Liver (tissue), 10 donors: ENCODE measurements at places on chromosomes 11 and 22. TPM values are rescaled to one million over a fixed set of nuclear protein-coding genes. Genes with fewer than 3 reads are reported as not detected.
A peak's percentile ranks its signal among the peaks of the same experiment; 100 is the strongest.

GRCh38 chr11:69472541-69473275, 8.8 kb upstream of the LINC01488 start:
- no peak for DNase-seq

- no peak for DNase-seq
These were observed 80.3 kb downstream of the ME3 start for GRCh38 chr11:86592047-86592591.

- no peak for DNase-seq
These were observed 14.6 kb downstream of the CELSR1 start for GRCh38 chr22:46522797-46523196.

CCDC116 gene
- 0.05 TPM for total RNA-seq

CALCA gene
- total RNA-seq = 14.3 TPM

GPHA2 gene
- total RNA-seq = not detected

DNA sequence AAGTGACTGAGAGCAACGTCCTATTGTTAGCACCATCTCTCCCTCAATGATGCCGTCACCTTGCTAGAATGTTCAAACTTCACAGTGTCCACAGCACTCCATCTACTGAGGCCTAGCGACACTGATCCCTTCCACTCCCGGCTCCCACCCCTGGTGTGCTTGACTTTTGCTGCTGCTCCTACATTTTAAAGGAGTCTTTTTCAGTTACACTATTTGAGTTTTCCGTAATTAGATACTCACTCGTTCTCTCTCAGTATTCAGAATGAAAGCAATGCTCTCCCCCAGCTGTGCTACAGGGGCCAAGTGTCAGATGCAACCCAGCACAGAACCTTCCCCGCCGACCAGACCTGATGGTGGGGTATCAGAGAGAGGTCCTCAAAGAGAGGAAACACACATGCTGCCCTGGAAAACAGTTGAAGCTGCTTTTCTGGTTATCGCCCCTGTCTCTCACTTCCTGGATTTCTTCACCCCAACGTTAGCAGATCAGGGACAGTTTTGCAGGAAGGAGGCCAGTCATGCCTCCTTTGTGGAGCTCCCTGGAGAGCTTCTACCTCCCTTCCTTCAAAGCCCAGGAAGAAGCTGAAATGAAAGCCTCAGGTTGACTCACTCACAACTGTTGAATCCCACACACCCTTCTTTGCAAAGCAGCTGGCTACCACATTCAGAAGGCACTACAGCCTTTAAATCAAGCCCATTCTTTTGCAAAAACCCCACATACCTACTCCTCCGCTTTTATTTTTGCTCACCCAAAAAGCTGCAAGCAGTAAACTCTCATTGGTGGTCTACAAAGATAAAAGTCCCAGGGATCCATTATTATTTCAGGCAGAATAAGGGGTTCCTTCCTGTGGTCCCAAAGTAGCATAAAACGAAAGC, 23.5 kb downstream of the LARGE1 start:
- no peak for DNase-seq

DNA sequence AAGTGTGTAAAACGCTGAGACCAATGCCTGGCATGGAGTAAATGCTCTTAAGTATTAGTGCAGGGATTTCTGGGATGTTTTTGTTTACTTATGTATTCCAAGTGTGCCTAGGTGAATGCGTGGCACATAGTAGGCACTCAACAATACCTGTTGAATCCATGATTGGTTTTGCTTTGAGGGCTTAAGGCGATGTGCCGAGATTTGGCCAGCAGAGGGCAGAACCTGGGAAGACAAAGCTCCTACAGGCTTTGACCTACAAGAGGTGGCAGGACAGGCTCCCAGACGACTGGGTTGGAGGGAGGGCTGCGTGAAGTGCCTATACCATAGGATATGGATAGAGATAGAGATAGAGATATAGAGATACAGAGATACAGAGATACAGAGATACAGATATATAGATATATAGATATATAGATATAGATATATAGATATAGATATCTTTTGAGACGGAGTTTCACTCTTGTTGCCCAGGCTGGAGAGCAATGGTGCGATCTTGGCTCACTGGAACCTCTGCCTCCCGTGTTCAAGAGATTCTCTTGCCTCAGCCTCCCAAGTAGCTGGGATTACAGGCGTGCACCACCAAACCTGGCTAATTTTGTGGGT, 13.9 kb downstream of the KCNE3 start:
- DNase-seq = peak; percentile 82

GRCh38 chr11:40129266-40129665, 1330.2 kb downstream of the LRRC4C start:
- no peak for DNase-seq

- no peak for DNase-seq
These were observed 590.3 kb upstream of the TENM4 start for GRCh38 chr11:80031014-80031600.

DNA sequence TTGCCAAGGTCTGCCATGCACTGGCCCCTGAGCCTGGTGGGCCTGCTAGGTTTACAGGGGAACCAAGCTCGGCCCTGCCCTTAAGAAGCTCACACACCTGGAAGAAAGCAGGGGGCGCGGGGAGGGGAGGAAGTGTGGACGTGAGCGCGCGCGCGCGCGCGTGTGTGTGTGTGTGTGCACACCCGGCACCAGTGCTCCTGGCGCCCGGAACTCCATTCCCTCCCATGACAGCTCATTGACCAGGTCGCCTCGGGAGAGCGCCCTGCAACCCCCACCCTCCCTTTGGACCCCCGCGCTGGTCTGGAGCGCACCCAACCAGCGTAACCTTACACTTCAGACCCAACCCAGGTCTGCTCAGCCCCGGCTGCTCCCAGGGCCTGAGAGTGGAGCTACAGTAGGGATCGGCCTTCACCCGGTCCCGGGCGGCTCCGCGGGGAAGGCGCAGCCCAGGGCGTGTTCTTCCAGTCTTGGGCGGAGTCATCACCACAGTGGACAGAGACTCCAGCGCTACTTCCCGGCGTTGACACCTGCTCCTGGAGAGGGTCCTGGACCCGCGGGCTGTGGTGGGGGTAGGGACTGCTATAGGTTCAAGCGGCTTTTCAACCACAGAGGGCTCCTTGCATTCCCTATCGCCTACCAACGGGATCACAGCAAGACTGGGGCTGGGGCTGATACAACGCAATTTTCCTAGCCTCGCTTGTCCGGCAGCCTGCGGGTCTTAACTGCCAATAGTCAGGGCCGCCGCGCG, 1.5 kb downstream of the GALNT18 start:
- DNase-seq = peak; percentile 39

LMO1 gene
- not detected for total RNA-seq

GRCh38 chr11:119975561-119976152, 162.3 kb downstream of the TRIM29 start:
- DNase-seq = no peak

MGAT3 gene
- 0.08 TPM for total RNA-seq

DNA sequence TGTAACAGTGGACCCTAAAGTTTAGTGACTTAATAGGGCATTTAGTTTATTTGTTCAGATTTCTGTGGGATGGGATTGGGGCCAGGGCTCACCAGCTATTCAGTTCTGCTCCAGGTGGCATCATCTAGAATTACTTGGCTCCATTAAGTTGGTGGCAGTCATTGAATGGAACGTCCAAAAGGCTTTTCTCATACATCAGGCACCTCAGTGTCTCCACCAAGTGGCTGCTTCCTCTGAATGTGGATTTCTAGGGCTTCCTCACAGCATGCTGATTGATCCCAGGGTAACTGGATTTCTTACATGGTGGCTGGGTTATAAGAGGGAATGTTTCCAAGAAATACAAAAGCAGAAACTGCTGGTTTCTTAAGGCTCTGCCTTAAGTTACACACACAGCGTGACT, 34.7 kb downstream of the USP47 start:
- no peak for DNase-seq

- peak; percentile 39 for DNase-seq
These were observed 33.8 kb downstream of the OR2AG2 start for GRCh38 chr11:6737872-6738466.

BCO2 gene
- 0.70 TPM for total RNA-seq

KCNK7 gene
- 0.17 TPM for total RNA-seq

MMP27 gene
- not detected for total RNA-seq

- DNase-seq = no peak
These were observed 129.5 kb downstream of the FAM76B start for GRCh38 chr11:95660038-95660437.

- no peak for DNase-seq
These were observed 680.3 kb downstream of the NTM start for GRCh38 chr11:132050577-132051165.

DNA sequence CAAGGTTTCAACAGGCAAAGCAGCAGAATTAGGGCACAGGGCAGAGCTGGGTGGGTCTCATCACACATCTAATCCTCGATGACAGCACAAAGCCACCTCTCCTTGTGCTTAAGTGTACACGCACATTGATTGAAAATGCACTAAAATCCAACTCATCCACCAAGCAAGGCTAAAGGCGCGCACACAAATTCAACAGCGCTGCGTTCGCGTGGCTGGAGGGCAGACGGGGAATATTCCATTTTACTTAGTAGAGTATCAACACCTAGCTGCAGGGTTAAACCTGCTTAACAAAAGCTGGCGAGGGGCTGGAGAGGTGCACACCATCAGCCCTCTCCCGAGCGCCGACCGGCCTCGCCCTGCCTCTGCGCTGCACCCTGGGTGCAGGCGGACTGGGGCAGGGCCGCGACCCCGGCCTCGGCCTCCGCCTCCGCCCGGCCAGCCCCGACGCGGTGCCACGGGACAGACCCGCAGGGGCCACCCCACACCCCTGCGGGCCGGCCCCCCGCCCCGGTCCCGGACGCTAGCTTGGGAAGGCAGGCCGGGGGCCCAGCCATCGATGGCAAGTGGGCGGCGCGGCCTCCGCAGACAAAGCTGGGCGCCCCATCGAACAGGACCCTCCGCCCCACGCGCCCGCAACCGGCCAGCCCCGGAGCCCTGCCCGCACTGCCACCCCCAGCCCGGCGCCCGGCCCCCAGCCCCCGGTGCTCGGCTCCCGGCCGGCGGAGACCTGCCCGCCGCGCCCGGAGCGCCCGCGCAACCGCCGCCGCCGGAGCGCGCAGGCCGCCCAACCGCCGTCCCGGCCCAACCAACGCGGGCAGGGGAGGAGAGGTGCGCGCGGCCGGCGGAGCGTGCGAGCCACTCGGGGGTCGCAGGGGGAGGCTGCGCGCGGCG, 929 bp downstream of the PRDM10 start:
- peak; percentile 62 for DNase-seq

DNA sequence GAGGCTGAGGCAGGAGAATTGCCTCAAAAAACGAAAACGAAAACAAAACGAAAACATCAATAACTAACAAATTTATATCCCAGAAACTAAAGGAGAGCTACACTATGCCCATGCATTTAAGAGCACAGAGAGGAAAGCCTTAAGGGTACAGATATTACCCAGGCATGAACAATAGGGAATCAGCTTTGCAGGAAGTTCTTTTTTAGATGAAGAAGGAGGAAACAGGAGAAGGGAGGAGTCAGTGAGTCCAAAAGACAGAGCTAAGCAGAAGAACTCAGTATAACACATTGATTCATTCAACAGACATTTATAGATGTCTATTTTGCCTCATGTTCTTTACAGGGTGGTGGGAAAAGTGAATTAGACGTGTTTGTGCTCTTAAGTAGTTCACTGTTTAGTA, 8.3 kb downstream of the MRPL17 start:
- DNase-seq = no peak
